ENCODE measurements at places on chromosomes 6 and 20.

- no peak for DNase-seq
These were observed 713.0 kb downstream of the EPM2A start for GRCh38 chr6:145022199-145022796.

GRCh38 chr6:157615420-157615769 lies 207.7 kb upstream of the SNX9 start:
- no peak for DNase-seq

GRCh38 chr6:125611573-125612344 lies 137.7 kb upstream of the HEY2 start:
- DNase-seq, result no peak

DNA sequence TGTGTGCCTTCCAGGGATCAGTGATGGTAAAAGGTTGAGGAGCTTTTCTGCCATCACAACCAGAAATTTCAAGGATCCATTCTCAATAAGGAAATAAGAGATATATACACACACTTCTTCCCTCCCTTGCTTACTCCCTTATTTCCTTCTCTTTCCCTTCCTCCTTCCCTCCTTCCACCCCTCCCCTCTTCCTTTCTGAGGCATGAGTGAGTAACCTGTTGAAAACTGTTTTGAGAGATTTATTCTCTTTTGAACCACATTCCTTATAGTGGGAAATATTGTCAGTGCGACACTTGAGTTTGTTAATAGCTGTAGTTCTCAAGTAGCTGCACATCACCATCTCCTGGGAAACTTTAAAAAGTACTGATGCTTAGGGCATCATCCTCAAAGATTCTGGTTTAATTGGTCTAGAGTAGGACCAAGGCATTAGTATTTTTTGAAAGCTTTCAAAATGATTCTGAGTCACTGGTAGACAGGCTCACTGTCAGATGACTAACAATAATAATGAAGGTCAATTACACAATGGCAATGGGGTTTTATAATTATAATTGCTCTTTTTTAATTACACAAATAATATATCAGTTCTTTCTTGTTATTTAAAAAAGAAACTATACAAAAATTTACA lies 109.9 kb downstream of the POPDC3 start:
- DNase-seq, result no peak

- DNase-seq, result no peak
These were observed 413.7 kb downstream of the QKI start for GRCh38 chr6:163828038-163828795.

- no peak for DNase-seq
These were observed 568.5 kb upstream of the ID4 start for GRCh38 chr6:19268718-19269117.

GRCh38 chr6:38480036-38480435 lies 159.7 kb downstream of the BTBD9 start:
- DNase-seq, result no peak

DNA sequence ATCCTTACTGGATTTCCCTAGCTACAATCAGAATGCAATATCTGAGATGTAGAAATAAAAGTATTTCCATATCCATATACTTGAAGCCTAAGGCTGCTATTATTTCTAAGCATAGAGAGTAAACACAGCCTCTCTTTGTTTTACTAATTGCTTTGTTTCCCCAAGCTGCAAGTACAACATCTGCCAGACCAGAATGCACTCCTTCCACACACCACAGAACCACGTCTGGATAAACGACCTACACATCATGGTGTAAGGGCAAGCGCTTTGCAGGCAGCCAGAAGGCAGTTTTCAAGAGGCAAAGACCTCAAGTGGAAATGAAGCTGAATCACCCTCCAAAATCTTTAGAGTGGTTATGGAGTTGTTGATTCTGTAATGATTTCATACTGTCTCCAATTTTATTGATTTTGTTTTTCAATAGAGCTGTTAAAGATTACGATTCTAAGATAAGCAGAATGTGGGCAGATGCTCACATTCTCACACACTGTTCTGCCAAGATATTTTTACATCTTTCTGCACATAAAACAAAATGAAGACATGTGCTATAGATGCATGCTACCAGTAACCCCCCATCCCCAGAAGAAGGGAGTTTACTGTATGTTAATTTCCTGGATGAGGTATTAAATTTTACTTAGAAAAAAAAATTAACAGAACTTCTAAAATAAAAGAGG lies 88.8 kb downstream of the THEMIS start:
- DNase-seq, result no peak

GRCh38 chr6:10465629-10466499 lies 51.0 kb upstream of the TFAP2A start:
- DNase-seq, result no peak

- no peak for DNase-seq
These were observed 7.1 kb downstream of the PTK6 start for GRCh38 chr20:63529861-63530787.

DNA sequence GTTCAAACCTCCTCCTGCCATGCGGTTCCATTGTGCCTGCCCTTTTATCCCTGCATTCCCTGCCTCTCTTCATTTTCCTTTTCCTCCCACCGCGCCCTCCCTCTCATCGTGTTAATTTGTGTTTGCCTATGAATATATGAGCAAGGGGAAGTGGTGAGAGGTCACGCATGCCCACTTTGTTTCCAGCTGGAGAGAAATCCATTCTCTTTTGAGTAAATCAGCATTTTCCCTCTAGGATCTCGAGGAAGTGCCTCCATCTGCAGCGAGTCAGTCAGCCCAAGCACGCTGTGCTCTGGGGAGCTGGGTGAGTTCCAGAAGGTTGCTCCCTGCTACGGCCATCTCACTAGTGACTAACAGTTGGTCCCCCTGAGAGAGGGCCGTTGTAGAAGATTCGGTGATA lies 42.9 kb downstream of the CDH26 start:
- no peak for DNase-seq

GRCh38 chr6:151905854-151906253 lies 98.4 kb downstream of the ESR1 start:
- DNase-seq, result no peak

- no peak for DNase-seq
These were observed 31.4 kb downstream of the NCOA6 start for GRCh38 chr20:34794006-34794585.

GRCh38 chr6:23775127-23775526 lies 350.9 kb upstream of the NRSN1 start:
- DNase-seq, result no peak

GRCh38 chr6:121236984-121237383 lies 97.3 kb downstream of the TBC1D32 start:
- no peak for DNase-seq

- DNase-seq, result no peak
These were observed 61.3 kb downstream of the BMP6 start for GRCh38 chr6:7787137-7787608.

DNA sequence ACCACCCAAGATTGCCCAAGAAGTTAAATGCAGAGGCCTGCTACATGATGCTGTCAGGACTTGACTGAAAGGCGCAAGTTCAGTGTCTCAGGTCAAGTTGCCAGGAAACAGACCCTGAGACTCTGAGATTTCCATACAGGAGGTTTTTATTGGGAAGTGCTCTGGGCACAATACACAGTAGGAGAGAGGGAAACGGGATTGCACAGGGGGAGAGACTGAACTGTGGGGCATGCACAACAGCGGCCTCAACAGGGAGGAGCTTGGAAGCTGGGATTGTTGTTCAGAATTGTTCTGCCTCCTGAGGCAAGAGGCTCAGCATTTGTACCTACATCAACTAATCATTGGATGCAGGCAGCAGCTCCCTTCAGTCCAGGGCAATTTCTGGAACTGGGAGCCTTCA lies 6.7 kb downstream of the STX11 start:
- no peak for DNase-seq

DNA sequence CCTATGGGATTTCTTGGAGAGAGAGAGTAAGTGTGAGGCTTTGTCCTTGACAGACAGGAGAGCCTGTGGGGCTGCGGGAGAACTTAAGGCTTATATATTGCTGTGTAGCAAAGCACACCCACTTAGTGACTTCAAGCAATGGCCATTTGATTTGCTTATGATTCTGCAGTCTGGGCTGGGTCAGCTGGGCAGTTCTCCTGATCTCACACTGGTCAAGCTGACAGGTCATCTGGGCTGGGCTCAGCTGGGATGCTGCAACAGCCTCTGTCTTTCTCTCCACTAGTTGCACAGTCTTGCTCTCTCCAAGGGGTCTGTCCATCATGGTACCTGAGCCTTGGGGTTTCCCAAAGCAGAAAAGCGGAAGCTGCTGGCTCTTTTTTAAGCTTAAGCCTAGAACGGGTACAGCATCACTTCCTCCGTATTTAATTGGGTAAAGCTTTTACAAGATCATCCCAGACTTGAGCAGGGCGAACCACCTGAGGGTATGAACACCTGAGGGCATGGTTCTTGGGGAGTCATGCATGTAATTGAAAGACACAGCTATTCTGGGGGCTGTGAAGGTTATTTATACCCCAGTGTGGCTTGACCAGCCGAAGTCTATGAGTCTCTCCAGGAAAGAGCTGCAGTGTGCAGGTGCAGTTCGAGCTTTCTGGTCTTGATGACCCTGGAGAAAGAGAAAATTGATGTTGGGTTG lies 13.3 kb upstream of the GGTLC1 start:
- no peak for DNase-seq

GRCh38 chr6:114878091-114878490 lies 535.3 kb upstream of the HS3ST5 start:
- no peak for DNase-seq

DNA sequence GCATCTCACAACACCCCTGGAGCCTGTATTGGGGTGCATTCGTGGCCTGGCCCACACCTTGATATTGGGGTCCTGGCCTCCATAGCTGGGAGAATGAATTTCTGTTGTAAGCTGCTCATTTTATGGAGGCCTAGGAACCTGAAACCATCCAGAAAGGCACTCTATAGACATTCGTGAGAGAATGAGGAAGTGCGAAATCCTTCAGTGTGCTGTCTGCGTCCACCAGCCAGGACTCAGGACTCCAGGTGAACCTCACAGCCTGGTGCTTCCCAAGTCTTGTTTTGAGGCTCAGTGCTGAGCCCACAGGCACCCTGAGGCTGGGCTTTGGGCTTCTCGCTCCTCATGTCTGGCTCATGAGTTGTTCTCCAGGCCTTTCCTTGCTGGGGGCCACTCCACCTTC lies 11.9 kb upstream of the RBBP8NL start:
- no peak for DNase-seq

Data from GM12864 (cell line).